ENCODE measurements at places on chromosomes 11 and 22.

GRCh38 chr11:75547617-75548058 lies 14.4 kb upstream of the SERPINH1 start:
- DNase-seq, result peak; percentile 62

DNA sequence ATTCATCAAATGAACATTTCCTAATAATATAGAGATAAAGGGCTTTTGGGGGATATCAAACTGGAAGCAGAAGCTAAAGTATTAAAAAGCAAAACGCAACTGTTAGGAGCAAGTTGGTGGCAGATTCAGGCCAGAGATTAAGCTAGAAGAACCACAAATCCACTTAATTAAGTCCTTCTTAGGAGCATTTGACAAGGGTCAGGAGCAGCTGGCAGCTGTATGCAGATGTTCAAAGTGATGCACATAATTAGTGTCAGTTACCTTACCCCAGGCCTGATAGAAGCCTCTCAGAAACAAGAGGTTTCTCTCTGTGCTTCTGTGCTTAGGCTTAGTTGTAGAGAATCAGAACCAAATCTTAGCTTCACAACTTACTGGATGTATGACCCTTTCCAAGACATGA lies 546.5 kb upstream of the ANO5 start:
- no peak for DNase-seq

- DNase-seq, result no peak
Measured at GRCh38 chr11:124517314-124517713, 26.1 kb downstream of the OR8B12 start.

DNA sequence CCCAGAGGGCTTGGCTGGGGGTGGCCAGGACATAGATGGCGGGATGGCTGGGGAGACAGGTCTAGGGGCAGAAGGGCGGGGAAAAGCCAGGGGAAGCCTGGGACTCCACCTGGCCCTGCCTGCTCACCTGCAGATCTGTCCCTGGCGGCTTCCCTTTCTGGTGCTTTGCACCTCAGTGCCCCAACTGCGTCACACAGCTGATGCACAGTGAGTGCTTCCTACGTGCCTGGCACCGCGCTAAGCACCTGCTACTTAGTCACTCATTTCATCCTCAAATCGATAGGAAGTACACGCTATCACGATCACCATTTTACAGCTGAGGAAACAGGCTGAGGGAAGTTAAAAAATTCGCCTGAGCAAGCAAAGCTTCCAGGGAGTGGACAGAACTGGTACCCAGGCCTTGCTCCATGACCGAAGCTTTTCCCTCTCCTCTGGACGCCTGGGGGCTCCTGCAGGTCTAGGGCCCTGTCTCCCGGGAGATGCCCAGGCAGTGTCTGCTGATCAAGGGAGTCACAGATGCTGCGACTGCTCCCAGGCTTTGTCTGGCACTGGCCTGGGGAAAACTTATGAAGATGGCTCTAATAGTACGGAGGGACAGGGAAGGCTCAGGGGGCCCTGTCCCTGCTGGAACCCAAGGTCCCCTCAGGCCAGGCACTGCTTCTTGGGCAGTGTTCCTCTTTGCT lies 63.0 kb upstream of the TTLL12 start:
- DNase-seq, result no peak

DNA sequence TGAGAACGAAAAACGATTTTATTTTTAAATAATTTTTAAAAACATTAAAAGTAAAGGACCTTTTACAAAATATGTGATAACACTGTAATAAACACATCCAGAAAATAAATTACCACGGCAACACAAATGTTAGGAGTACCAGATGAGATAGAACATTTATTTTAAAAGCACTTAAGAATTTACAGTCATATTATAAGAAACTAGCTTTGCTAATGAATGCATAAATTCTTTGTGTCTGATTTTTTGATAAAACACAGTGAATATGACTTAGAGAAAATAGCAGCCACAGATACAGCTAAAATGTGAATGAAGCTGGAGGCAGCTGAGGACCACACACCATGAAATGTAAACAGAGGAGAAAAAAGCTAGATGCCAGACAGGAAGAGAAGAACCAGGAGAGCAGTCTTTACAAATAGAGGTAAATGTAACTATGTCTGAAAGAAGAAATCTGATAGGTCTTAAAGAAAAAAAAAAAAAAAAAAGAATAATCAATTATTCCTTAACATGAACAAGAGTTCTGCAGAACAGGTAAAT lies 14.6 kb downstream of the CCDC34 start:
- no peak for DNase-seq

- DNase-seq, result no peak
Measured at GRCh38 chr11:69202511-69203221, 46.9 kb downstream of the SMIM38 start.

DNA sequence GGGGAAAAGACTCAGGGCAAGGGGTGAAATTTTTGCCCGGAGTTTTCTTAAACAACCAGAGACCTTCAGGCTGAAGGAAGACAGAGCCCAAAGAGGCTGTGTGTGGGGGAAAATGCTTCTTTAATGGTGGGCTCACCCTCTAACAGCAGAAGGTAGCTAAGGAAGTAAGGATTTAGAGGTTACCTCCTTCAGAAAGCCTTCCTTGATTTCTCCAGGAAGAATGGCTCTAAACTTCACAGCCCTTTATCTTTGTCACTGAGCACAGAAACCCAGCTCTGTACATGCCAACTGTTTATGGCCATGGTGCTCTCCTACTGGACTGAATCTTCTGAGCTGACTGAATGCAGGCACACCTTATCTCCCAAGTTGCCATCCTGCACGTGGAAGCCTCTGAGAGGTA lies 196.0 kb downstream of the TENM4 start:
- no peak for DNase-seq

GRCh38 chr11:14544611-14545010 lies 24.4 kb upstream of the PSMA1 start:
- no peak for DNase-seq

DNA sequence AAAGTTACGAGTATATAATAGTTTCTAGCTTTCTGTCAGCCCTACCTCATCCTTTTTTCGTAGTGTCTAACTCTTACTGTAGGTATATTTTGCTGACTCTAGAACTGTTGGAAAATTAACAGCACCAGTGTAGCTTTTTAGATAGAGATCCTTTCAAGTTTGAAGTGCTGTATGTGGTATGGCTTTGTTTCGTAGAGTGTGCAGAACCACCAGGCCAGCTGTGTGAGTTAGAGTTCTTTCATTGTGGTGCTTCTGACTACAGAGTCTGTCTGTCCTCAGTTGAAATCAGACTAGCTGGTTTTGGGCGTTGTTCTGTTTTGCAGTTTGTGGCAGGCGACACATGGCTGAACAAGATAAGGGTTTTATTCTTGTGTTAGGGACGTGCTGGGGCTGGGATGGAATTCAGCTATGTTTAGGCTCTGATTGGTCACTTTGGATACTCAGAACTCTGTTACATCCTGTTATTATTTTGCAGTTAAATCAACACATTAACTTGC lies 3.2 kb downstream of the ARHGEF12 start:
- peak; percentile 16 for DNase-seq

DNA sequence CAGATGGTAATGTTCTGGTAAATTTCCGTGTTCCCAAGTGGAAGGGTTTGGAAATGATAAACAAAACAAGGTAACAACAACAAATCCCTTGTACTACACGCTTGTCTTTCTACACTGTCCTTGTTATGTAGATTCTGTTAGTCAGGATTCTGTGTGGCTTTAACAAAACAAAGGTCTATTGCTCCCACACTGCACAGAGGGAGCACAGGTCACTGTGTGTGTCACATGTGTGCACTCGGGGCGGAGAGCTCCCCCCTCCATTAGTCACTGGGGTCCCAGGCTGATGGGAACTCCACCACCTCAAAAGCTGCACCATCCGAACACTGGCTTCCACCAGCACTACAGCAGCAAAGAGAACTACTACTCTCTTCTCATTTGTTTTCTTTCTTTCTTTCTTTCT lies 227.9 kb downstream of the NTM start:
- DNase-seq, result no peak

- no peak for DNase-seq
Measured at GRCh38 chr11:32331098-32331497, 104.2 kb downstream of the WT1 start.

- DNase-seq, result no peak
Measured at GRCh38 chr22:37352481-37352880, 70.2 kb downstream of the CYTH4 start.

DNA sequence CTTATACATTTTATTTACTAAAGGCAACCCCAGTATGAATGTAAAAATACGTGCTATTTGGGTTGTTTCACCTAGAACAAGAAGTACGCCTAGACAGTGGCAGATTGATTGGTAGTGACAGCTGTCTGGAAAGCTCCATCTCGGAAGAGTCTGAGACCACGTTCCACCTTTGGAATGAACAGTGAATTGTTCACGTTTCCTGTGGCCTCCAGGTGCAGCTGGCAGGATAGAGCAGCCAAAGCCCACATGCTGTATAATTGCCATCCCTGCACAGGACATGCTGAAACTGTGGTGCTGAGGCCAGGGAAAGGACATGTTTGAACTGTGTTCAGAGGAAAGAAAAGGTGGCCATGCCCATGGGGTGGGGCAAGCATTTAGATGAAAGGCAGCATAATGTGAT lies 218.7 kb upstream of the MTNR1B start:
- no peak for DNase-seq

GRCh38 chr11:64379160-64379559 lies 20.2 kb downstream of the RPS6KA4 start:
- no peak for DNase-seq

GRCh38 chr22:31046539-31047226 lies 34.4 kb upstream of the SMTN start:
- no peak for DNase-seq

Measured in RPMI8226 (cell line).